Endothelial cell (in vitro differentiated cells): ENCODE measurements at places on chromosomes 5 and 9.

GRCh38 chr5:17964067-17964466, 329.8 kb downstream of the TAF11L14 start:
- DNase-seq = no peak

- no peak for DNase-seq
Measured at GRCh38 chr5:149488645-149489306, 62.5 kb downstream of the CSNK1A1 start.

GRCh38 chr5:174427304-174427703, 297.1 kb upstream of the MSX2 start:
- DNase-seq = no peak

DNA sequence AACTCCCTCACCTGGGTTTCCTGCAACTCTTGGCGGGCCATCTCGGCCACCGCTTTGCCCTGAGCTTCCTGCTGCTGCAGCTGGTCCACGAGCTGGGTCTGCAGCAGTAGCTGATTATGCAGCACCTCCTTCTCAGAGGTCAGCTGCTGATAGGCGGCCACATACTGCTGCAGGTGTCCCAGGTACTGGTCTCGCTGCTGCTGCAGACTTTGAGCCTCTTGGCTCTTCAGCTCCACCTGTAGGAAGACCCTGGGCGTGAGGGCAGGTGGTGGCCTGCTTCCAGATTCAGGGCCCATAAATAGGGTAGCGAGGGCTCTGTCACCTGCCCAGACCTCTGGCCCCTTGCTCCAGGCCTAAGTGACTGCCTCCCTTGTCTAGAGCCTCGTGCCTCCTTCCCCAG, 16.7 kb downstream of the GOLGA2 start:
- DNase-seq = no peak

GRCh38 chr9:69444021-69444420, 119.0 kb downstream of the ENTREP1 start:
- DNase-seq = no peak

GRCh38 chr5:125870256-125870655, 553.0 kb upstream of the GRAMD2B start:
- no peak for DNase-seq

- no peak for DNase-seq
Measured at GRCh38 chr5:161691911-161692310, 6.4 kb downstream of the GABRA6 start.

DNA sequence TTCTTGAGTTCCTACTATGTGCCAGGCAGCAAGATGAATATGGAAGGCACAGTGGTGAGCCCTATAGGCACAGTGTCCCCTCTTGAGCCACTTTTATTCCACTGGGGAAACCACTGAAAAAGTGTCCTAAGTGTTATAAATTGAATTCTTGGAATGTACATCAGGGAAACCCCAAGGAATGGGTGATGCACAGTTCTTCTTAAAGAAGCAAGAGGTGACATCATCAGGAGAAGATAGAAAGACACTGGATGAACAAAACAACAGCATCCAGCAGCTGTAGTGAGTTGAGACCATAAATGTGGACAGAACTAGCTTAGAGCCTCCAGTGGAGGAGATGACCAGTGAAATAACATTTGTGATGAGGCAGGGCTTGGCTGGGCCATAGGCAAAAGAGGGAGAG, 199.2 kb upstream of the ANKRD55 start:
- no peak for DNase-seq

- DNase-seq = peak; percentile 39
Measured at GRCh38 chr5:373710-374602, 52.4 kb downstream of the AHRR start.

- no peak for DNase-seq
Measured at GRCh38 chr5:74044936-74045335, 418.9 kb downstream of the ARHGEF28 start.

DNA sequence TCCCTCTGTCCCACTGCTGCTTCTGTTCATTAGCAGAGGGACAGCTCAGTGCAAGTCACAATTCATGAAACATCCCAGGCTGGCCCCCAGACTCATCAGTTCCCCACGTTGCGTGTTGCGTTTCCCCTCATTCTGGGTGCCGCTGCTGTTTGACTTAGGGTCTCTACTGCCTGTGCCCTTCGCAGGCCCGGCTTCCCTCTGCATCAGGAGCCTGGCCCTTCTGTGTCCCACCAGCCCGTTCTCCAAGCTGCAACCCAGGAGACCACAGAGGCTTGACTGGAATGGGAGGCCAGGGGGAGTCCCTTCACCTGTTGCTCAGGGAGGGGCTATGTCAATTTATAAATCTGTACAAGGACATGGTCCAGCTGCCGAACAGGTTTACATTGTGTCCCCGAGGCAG, 53.9 kb upstream of the SUSD3 start:
- DNase-seq = no peak

DNA sequence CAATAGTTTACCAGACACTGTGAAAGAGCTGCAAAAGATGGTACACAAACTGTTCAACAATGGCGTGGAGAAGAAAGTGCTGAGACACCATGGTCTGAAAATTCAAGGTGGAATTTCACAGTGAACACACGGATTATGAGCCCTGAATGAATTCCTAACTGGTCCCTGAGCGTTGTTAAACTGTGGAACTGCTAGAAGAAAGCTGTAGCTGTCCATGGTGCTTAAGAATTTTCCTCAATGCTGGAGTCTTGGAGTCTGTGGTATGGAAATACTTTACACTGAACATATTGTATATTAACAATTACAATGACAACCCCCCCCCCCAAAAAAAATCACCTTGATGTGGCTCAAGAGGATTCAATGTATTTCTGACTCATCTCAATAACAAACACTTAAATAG, 68.5 kb downstream of the SLC24A2 start:
- peak; percentile 57 for DNase-seq

- no peak for DNase-seq
Measured at GRCh38 chr5:151222054-151222789, 1.7 kb downstream of the CCDC69 start.

- DNase-seq = no peak
Measured at GRCh38 chr9:76595645-76596044, 136.7 kb downstream of the GCNT1 start.

DNA sequence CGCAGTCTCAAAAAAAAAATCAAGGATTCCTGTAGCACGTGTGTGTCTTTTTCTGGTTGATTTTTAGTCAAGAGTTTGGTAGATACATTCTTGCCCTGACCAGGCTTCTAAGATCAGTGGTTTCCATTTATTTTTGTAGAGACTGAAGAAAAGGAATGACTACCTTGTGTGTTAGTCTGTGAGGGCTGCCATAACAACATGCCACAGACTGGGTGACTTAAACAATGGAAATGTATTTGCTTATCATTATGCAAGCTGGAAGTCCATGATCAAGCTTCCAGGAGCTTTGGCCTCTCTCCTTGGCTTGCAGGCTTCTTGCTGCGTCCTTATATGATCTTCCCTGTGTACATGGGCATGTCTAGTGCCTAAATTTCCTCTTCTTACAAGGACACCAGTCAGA, 127.0 kb downstream of the CCDC192 start:
- no peak for DNase-seq

DNA sequence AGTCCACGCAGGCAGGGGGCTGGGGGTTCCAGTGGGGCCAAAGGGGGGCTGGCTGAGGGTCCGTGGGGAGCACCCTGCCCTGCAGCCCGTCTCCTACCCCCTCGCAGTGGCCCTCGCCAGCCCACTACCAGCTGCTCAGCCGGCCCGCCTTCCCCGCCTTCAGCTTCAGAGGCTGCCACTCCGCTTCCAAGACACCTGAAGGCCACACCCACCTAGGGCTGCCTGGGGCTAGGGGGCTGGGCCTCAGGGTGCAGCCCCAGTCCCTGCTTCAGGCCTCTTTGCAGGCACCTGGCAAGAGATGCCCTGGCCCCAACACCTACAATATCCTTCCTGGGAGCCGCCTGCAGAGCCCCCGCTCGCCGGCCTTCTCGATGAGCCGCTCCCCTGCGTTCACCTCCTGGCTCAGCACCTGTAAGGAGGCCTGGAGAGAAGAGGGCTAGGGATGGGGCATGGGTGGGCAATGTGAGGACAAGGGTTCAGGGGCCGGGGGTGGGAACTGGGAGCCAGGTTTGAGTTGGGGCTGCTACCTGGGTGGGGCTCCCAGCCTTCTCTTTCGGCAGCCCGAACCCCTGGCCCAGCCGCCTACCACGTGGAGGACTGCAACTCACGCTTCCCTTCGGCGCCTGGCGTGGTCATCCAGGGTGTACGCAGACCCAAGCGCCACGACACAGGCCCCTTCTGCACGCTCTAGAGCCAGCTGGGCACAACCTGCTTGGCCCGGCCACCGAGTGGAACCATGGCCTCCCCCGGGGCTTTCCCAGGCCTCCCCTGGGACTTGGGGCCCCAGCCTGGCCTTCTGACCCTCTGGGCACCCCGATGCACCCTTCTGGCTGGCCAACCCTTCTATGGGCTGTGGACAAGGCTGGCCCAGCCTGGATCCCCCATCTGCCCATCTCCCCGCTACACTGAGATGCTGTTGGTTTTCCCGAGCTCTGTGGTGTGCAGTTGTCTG, 1.7 kb downstream of the STPG3 start:
- no peak for DNase-seq

- DNase-seq = no peak
Measured at GRCh38 chr5:172153695-172154094, 34.3 kb downstream of the STK10 start.

DNA sequence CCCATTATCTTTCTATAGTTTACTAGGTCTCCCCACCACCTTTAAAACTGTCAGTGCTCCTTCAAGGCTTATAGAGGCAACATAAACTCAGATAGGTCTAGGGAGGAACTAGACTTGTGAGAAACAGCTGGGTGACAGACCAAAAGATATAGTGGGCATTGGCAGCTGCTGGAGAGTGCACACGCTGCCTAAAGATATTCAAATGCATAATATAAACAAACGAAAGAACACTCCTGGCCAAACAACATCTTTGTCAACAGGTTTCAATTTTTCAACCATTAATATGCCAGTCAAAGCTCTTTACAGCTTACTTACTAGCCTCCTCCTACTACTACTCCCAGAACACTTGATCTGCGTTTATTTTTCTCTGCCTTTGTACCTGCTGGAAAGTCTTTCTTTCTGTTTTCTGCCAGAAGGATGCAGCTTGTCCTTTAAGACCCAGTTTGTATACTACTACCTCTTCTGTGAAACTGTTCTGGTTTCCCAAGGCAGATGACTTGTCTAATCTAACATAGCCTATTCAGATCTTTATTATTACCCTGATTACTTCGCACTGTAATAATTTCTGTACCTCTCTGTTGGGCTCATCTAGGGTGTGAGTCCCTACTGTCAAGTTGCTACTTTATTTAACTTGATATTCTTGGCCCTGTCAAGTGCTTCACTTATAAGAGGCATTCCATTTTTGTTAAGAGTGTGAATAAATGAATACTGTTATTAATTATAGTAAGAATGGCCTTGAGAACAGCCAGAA, 14.3 kb downstream of the KDM3B start:
- no peak for DNase-seq

- no peak for DNase-seq
Measured at GRCh38 chr5:180982008-180982741, 6.5 kb upstream of the BTNL3 start.

DNA sequence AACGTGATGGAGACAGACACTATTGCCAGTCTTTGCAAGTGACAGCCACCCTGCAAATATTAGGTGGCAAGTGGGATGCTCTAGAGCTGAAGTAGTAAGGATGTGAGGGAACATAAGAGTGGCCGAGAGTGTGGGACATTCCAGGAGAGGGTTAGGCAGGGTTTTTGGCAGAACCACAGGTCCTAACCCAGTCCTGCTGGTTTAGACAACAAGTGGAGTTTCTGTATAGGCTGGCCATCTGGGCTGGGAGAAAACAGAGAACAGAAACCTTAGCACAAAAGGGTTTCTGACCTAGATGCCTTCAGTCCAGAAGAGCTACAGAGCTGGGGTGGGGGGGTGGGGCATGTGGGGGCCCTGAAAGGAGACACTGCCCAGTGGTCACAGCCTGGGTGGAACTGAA, 107.4 kb downstream of the TMEM174 start:
- DNase-seq = no peak

- no peak for DNase-seq
Measured at GRCh38 chr9:72726947-72727346, 205.5 kb downstream of the TMC1 start.

GRCh38 chr9:135815413-135815812, 91.9 kb downstream of the CAMSAP1 start:
- DNase-seq = no peak

- DNase-seq = no peak
Measured at GRCh38 chr5:147404706-147405105, 105.2 kb downstream of the DPYSL3 start.

DNA sequence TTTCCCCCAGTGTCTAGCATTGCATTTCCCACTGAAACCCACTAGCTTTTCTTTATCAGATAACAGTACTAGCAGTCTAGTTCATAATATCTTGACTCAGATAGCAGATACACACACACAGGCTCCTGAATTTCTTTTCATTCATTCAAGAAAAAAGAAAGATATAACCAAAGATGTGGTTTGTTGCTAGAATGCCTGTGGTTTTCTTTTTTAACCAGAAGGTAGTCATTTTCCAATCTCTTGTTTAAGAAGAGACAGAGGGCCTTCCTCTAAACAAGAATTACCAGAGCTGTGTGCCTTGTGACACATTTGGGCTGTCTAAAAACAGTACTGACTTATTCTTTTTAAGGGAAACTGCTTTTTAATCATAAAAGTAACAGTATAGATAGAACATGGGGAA, 167.3 kb downstream of the PJA2 start:
- no peak for DNase-seq

- DNase-seq = no peak
Measured at GRCh38 chr9:101564252-101564651, 30.5 kb downstream of the PPP3R2 start.

DNA sequence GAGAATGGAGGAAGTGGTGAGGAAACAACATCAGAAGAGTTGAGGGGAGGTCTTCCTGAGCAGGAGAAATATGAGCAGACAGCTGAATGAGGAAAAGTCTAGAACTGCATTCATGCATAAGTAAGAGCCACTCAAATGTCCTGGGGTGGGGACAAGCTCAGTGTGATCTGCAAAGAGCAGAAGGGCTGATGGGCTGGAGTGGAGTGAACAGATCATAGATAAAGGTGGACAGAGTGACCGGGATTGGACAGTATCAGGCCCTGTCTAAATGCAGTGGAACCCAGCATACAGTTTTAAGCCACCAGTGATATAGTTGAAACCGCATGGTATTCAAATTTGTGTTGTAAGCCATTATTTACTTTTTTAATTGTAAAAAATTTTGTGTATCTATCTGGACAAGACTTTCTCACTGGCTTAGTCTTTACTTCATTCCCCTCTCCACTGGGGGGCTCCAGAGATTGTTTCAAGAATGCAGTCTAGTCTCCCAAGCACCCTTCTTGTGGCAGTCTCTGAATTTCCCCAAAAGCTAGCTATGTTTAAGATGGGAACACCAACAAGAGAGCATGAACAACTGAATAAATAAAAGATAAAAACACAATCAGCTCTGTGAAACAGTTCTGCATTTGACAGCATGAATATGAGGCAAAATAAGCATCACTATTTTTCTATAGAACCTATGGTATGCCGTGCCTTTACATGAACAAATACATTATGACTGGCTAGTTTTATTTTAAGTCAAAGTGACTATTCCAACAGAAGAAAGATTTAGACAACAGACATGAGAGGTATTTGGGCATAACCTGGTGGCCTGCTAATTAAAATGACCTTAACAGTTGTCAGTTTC, 10.7 kb upstream of the STK32A start:
- peak; percentile 49 for DNase-seq
